ENCODE measurements at places on chromosomes 6 and 20. TPM values are rescaled to one million over a fixed set of nuclear protein-coding genes. Genes with fewer than 3 reads are reported as not detected.

The SMIM29 gene
- total RNA-seq: 43.2 TPM

The GSTA3 gene
- not detected for total RNA-seq

The SNPH gene
- 6.0 TPM for total RNA-seq

The CPXM1 gene
- 3.0 TPM for total RNA-seq

The MYLK4 gene
- total RNA-seq: 1.3 TPM

The RAB32 gene
- total RNA-seq: 13.6 TPM

The PXDC1 gene
- total RNA-seq: 22.9 TPM

The VGLL2 gene
- total RNA-seq: not detected
